Fibroblast of lung (primary cell): ENCODE measurements at places on chromosomes 1 and 21. TPM values are rescaled to one million over a fixed set of nuclear protein-coding genes. Genes with fewer than 3 reads are reported as not detected.
A peak's percentile ranks its signal among the peaks of the same experiment; 100 is the strongest.

DNA sequence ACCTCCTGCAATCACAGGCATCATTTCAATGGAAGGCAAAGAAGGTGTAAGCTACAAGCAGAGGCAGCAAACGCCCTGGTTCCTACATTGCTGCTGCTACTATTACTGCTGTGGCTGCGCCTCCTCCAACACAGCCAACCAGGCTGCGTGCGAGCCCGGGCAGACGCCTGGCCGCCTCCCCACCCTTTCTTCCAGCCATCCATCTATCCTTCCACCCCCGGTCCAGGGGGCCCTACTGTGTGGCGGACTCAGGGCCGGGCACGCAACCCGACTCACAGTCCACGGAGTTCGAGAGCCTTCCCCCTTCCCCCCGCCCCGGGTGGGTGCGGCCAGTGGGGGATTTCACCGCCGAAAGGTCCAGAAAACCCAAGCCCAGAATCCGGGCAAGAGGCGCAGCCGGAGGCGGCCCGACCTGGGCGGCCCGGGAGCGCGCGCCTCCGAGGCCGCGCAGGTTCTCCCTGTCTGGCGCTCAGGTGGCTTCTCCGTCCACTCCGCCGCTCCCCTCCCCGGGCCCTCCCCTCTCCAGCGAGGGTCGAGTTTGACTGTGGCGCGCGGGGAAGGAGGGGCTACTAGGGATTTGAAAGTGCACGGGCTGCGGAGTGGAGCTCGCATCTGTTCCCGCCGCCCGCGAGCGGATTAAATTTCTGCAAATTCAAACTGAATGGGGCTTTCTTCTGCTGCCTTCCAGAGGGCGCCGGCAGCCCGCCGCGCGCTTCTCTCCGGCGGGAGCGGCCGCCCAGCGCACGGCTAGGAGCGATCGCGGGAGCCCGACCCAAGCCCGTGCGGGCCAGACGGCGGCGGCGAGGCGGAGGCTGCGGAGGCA is at the start of gene HUNK:
TSS of gene HUNK (plus strand) at position 569 of the 823 bp plus-strand sequence. CDS start 655 bp downstream, outside the sequence.
- H3K4me1 ChIP-seq = no peaks in the 10 kb centered on the region
- peaks cover 21% of the 10 kb centered on the region for H3K27me3 ChIP-seq
- peak within 1 kb of the TSS; percentile 57 for H3K4me3 ChIP-seq
- peak; percentile 37 for DNase-seq
- no peak within 1 kb of the TSS for H3K27ac ChIP-seq
- no peaks in the 10 kb centered on the region for H3K36me3 ChIP-seq

- H3K36me3 ChIP-seq = no peaks in the 10 kb centered on the region
- DNase-seq = no peak
- no peak overlapping the region for H3K27ac ChIP-seq
- no peaks in the 10 kb centered on the region for H3K27me3 ChIP-seq
Measured at GRCh38 chr1:198143797-198144196, 13.0 kb upstream of the NEK7 start.

DNA sequence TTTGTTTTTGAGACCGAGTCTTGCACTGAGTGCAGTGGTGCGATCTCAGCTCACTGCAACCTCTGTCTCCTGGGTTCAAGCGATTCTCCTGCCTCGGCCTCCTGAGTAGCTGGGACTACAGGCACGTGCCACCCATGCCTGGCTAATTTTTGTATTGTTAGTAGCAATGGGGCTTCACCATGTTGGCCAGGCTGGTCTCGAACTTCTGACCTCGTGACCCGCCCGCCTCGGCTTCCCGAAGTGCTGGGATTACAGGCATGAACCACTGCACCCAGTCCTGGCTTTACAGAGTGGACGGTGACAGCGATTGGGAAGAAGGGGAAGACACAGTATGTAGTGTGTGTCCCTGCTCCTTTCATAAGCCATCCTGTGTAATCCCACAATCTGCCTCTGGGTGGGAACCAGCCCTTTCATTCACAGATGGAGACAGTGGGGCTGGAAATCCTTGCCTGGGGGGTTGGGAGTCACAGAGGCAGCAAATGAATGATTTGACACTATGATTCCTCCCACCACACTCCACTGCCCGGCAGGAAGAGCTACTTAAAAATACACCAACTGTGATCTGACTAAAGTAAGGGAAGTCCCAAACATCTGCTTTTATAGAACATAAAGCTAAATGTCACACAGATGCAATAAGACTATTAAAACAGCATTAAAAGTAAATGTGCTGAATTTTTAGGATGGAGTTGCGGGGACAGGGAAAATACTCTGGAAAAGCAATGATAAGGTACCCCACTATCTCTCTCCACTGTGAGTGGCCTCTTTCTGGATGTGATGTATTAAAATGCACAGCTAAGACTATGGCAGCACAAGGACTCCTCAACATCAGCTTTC is 4.5 kb downstream of the PARP1 start:
- peaks cover 5% of the 10 kb centered on the region for H3K36me3 ChIP-seq
- peaks cover 14% of the 10 kb centered on the region for H3K4me1 ChIP-seq
- H3K4me3 ChIP-seq = no peak overlapping the region
- no peak overlapping the region for H3K27ac ChIP-seq
- DNase-seq = no peak

HTR1D gene
- total RNA-seq = not detected in 2 replicates

DNA sequence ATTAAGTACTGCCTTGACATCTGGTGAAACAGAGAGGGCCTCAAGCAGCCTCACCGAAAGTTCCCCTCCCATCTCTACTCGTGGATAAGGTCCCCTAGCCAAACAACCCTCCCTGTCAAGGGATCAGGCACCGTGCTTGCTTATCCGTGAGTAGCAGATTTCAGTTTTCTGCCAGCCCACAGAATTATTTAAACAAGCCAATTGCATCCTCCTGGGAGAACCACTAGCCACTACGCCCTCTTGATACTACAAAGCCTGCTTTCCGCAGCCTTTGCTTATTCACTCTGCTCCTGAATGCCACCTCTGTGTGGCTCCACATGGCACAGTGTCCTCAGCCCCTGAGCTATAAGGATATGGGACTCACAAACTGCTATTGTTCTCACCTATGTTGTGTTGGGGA is 5.9 kb upstream of the TFF2 start:
- no peaks in the 10 kb centered on the region for H3K27me3 ChIP-seq
- H3K27ac ChIP-seq = no peak overlapping the region
- H3K4me3 ChIP-seq = no peak overlapping the region
- H3K36me3 ChIP-seq = no peaks in the 10 kb centered on the region
- no peaks in the 10 kb centered on the region for H3K4me1 ChIP-seq
- no peak for DNase-seq

GRCh38 chr1:235643837-235644692 is 5.5 kb downstream of the GNG4 start:
- no peak overlapping the region for H3K4me3 ChIP-seq
- peaks cover 10% of the 10 kb centered on the region for H3K27me3 ChIP-seq
- H3K27ac ChIP-seq = no peak overlapping the region
- no peaks in the 10 kb centered on the region for H3K36me3 ChIP-seq

GRCh38 chr21:44947111-44947929 is 7.5 kb downstream of the SLX9 start:
- no peak overlapping the region for H3K27ac ChIP-seq
- no peaks in the 10 kb centered on the region for H3K27me3 ChIP-seq
- H3K4me1 ChIP-seq = no peaks in the 10 kb centered on the region
- H3K4me3 ChIP-seq = no peak overlapping the region
- peaks cover 12% of the 10 kb centered on the region for H3K36me3 ChIP-seq

DNA sequence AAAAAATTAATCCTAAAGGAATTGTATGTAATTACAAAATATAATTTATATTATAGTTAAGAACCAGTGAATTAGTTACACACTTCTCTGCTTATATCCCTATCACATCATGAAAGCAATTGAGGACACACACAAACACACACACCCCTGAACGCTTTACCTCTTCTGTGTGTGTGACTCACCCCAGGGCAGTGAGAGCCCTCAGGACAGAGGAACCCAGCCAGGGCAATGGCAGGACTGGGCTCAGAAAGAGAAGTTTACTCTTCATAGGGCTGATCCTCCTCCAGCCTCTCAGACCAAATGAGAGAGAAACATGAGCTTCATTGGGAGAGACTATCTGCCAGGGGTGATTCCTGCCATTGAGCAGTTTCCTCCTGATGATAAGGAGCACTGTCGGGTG is 38.1 kb downstream of the SLC44A3 start:
- H3K27me3 ChIP-seq = no peaks in the 10 kb centered on the region
- H3K4me3 ChIP-seq = no peak overlapping the region
- no peak overlapping the region for H3K27ac ChIP-seq
- peak; percentile 54 for DNase-seq
- H3K36me3 ChIP-seq = no peaks in the 10 kb centered on the region

GRCh38 chr1:11700601-11701467 is 9.3 kb downstream of the DRAXIN start:
- peaks cover 31% of the 10 kb centered on the region for H3K27me3 ChIP-seq
- no peak overlapping the region for H3K4me3 ChIP-seq
- H3K27ac ChIP-seq = no peak overlapping the region
- no peaks in the 10 kb centered on the region for H3K4me1 ChIP-seq
- H3K36me3 ChIP-seq = no peaks in the 10 kb centered on the region

AGMAT gene
- 1.0 and 1.2 TPM in 2 replicates for total RNA-seq

FAM78B gene
- total RNA-seq = 0.33 and 0.51 TPM in 2 replicates

- no peak overlapping the region for H3K27ac ChIP-seq
- H3K4me3 ChIP-seq = no peak overlapping the region
- no peaks in the 10 kb centered on the region for H3K4me1 ChIP-seq
Measured at GRCh38 chr1:22615886-22616285, 20.5 kb upstream of the C1QA start.

GRCh38 chr1:41239988-41240610 is 2.0 kb downstream of the SCMH1 start:
- H3K4me1 ChIP-seq = peaks cover 4% of the 10 kb centered on the region
- peak; percentile 64 for DNase-seq
- no peaks in the 10 kb centered on the region for H3K36me3 ChIP-seq

S100A7 gene
- not detected in 2 replicates for total RNA-seq

- no peak overlapping the region for H3K27ac ChIP-seq
- H3K36me3 ChIP-seq = no peaks in the 10 kb centered on the region
- no peaks in the 10 kb centered on the region for H3K27me3 ChIP-seq
Measured at GRCh38 chr1:81453367-81453703, 347.4 kb upstream of the ADGRL2 start.

- no peaks in the 10 kb centered on the region for H3K27me3 ChIP-seq
- H3K4me1 ChIP-seq = peaks cover 7% of the 10 kb centered on the region
- H3K4me3 ChIP-seq = no peak overlapping the region
Measured at GRCh38 chr1:230773396-230774033, 26.3 kb downstream of the CAPN9 start.

- no peak for DNase-seq
- H3K36me3 ChIP-seq = no peaks in the 10 kb centered on the region
- peak overlapping the region; percentile 87 for H3K4me3 ChIP-seq
- peaks cover 4% of the 10 kb centered on the region for H3K4me1 ChIP-seq
- peak overlapping the region; percentile 93 for H3K27ac ChIP-seq
Measured at GRCh38 chr1:88891951-88892340, 579 bp upstream of the GTF2B start.

PRKAB2 gene
- 13.9 and 22.0 TPM in 2 replicates for total RNA-seq

CAMK1G gene
- 0.77 and 1.7 TPM in 2 replicates for total RNA-seq

MTFR1L gene
- total RNA-seq = 38.3 and 41.1 TPM in 2 replicates

- H3K27ac ChIP-seq = no peak overlapping the region
- no peaks in the 10 kb centered on the region for H3K4me1 ChIP-seq
Measured at GRCh38 chr1:100482167-100482566, 55.8 kb upstream of the GPR88 start.
